ENCODE measurements at places on chromosomes 11 and 22.

- no peak for DNase-seq
These were observed 75.6 kb downstream of the SHANK2 start for GRCh38 chr11:71176812-71177211.

DNA sequence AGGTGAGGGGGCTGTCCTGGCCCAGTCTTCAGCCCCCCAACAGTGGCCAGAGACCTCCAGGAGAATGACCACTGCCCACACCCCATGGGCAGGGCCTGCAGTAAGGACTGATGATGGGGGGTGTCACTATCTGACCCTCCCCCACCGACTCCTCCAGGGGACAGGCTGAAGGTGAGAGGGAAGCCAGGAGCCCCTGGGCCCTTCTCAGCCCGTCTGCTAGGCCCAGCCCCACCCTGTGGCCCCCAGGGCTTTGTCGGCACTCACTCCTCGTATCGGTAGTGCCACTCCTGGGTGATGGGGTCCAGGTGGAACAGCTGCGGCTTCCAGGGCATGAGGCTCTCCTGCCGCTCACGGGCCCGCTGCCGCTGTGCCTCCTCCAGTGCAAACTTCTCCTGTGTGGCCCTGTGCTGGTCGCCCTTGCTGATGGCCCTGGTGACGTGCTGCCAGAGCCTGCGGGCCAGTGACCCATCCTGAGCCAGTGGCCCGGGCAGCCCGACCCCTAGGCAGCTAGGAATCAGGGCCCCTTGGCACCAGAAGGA is 35.4 kb upstream of the CARS1 start:
- DNase-seq, result no peak

- no peak for DNase-seq
These were observed 17.0 kb downstream of the SLC22A12 start for GRCh38 chr11:64608046-64608445.

- DNase-seq, result no peak
These were observed 9.9 kb downstream of the MTMR2 start for GRCh38 chr11:95913830-95914615.

- DNase-seq, result no peak
These were observed 3.0 kb downstream of the ABTB2 start for GRCh38 chr11:34354782-34355181.

- no peak for DNase-seq
These were observed 52.4 kb downstream of the PACSIN2 start for GRCh38 chr22:42962295-42963230.

- no peak for DNase-seq
These were observed 53.8 kb upstream of the DRD2 start for GRCh38 chr11:113528982-113529381.

DNA sequence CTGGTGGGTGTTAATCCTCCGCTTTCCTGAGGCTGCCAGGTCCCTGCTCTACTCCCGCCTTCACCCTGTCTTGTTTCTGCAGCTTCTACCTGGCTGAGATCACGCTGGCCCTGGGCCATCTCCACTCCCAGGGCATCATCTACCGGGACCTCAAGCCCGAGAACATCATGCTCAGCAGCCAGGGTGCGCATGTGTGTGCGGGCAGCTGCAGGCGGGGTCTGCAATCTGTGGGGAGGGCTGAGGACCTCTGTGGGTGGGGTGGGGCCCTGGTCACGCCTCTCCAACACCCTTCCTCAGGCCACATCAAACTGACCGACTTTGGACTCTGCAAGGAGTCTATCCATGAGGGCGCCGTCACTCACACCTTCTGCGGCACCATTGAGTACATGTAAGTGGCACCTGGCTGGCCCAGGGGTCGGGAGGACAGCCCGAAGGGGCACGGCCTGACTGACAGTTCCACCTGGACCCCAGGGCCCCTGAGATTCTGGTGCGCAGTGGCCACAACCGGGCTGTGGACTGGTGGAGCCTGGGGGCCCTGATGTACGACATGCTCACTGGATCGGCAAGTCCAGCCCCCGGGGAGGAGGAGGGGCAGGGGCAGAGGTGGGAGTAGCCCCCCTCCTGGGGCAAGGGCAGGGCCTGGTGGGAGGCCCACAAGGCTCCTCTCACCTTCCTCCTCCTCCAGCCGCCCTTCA is 4.5 kb downstream of the RPS6KB2 start:
- no peak for DNase-seq

DNA sequence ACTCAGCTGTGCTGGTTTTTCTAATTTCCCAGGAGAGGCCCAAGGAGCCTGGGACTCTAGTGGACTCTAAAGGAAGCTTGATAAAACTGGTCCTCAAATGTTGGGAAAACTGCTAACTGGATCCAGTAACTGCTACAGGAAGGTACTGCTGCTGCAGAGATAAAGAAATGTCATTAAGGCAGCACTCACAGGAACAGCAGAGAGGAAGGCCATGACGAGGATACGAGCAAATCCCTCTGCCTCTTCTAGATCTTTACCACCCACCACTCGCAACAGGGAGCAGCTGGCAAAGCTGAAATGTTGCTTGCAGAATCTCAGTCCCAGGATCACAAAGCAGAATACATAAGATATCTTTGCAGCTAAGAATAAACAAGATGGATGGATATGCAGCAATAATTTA is 23.5 kb downstream of the TTC28 start:
- DNase-seq, result no peak

GRCh38 chr11:126224647-126225294 is 13.2 kb downstream of the FAM118B start:
- no peak for DNase-seq

- no peak for DNase-seq
These were observed 41.1 kb downstream of the LIF start for GRCh38 chr22:30205281-30206115.

DNA sequence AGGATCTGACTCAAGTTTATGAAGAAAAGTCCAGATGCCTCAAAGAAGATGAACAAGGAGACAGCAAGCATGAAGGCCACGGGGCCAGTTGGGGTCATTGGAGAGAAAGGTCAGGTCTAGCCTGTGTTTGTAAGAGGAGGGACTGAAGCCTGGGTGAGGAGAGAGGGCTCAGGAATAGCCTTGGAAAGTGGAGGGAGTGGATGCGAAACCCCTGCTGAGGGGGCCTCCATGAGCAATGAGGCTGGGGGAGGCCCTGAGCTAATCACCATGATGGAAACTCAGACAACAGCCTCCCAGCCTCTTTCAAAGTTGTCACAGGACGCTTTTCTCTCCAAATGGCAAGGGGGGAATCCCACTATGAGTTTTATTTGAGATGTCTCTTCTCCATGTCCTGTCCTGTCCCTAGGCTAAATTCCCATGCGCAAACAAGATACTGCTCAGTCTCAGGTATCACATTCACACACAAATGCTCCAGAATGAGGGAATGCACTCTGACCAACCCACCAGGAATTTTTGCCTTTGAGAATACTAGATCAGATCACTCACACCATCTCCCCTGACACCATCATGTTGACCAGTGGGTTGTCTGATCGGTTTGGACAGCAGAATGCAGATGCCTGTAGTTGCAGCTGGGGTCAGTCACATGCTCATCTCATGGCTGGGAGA is 51.3 kb upstream of the TOP3B start:
- no peak for DNase-seq

DNA sequence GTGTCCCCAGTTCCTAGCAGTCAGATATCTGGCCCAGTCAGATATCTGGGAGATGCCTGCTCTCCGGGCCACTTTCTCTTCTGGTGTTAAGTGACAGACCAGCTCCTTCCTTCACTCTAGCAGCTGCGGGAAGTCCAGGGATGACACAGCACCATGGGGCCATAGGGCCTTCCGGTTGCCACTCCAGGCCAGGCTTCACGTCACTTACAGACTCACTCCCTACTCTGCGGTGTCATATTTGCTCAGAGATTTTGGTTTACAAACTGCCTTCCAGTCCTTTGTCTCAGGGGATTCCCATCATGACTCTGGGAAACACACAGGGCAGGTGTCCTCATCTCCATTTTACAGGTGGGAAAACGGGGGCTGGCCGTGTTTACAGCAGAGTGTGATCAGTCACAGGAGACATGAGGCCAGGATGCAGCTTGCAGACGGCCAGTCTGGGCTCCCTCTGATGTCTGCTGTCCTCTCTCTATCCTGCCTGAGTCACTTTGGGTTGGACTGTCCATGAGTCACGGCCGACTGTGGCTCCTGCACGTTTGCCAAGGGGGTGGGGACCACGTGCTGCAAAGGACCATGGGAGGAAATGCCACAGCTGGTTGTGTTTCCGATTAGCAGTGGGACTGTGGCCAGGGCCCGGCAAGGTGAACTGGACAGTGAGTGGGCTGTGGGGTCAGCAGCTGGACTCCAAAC is 8.2 kb upstream of the TBC1D22A start:
- DNase-seq, result peak; percentile 80

DNA sequence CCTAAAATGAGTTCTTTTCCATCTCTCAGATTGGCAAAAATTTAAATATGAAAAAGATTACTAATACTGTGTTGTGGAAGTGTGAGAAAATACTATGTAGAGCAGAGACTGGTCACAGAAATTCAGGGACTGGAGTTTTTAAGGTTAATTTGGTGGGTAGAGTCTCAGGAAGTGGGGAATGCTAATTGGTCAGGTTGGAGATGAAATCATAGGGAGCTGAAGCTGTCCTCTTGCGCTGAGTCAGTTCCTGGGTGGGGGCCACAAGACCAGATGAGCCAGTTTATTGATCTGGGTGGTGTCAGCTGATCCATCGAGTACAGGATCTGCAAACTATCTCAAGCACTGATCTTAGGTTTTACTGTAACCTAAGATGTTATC is 29.4 kb upstream of the TMEM86A start:
- no peak for DNase-seq

GRCh38 chr11:46489656-46490560 is 98.3 kb upstream of the CHRM4 start:
- no peak for DNase-seq

DNA sequence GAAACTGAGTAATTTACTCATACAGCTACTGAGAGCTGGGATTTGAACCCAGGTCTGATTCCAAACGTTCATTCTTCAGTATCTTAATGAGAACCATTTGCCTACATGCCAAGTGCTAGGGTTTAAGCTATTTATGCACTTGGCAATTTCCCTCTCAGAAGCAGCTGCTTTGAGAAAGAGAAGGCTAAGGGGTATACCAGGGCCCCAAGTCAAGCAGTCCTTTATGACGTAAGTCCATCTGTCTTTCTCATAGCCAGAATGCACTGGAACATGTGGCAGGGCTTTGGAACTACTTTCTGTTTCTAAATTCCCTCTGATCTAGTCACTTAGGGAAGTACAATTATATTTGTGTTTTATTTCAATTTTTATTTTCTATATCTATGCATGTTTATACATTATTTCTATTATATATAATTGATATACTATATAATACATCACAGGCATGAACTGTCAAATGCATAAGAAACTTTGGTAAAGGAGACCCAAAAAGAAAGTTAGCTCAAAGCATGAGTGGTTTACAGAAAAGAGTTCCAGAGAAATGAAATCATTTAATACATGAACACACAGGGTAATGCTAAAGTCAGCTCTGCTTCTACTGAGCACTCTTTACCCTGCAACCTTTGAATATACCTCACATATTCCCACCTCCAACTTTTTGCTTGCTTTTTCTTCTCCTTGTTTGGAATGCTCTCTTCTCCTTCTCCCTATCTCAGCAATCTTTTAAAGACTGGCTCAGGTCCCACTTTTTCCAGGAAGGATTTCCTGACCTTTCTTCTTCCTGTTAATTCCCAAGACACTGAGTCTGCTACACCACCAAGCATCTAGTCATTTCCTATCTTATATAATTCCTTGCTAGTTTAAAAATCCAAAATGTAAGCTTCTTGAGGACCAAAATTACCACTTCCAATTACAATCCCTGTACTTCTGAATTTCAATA is 80.5 kb upstream of the GDPD4 start:
- peak; percentile 45 for DNase-seq

DNA sequence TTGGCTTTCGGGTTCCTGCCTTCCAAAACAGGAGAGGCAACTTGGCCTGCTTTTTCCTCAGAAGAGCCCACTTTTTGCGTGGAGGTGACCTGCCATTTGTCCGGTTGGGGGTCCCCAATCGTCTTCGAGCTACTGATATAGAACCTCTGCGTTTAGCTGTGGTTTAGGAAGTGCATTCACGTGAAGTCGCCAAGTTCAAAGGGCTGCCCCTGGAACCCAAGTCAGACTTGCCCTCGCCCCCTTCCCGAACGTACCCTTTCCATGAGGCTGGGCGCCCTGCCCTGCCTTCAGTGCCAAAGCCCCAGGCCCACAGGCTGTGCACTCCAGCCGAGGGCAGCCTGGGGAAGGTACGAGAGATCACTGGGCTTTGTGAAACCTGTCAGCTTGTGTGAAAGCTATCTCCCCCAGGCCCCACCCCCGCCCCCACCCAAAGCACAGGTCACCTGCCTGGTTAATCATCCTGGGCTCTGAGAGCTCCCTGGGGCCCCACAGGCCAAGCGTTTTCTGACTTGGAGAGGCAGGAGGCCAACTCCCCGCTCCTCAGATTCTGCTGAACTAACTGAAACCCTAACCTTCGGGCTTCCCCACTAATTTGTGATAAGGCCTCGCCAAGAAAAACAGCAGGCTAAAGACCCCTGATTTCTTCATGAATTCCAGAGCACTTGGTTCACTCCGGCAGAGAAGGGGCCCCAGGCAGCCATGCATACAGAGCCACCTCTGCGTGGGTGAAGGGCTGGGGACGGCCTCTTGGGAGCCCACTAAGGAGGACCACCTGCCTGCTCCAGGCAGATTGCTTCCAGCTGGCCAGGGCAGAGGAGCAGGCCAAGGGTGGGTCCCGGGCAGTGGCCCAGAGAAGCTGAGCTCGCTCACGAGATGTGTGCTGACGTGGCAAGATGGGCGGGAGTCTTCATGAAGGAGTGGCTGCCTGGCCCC is 25.8 kb upstream of the KCNQ1OT1 start:
- peak; percentile 53 for DNase-seq

DNA sequence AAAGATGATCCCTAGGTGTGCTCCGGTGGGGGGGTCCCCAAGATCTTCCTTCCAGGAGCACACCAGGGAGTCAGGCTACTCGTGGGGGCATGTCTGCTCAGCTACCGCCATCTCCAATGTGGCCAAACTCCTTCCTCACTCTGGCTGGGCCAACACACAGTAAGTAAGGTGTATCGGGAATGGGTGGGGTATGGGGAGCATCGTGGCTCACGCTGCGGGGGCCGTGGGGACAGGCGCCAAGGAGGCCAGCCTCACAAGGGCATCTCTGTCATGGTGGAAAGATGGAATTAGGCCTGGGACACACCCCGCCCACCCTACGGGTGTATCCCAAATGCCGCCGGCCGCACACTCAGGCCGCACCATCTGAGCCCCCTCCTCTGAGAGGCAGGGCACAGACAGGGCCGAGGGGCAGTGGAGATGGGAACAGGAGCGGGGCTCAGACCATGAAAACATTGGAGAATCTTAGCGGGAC is 8.3 kb downstream of the IGF2 start:
- no peak for DNase-seq

GRCh38 chr22:49012712-49013395 is 814.8 kb downstream of the BRD1 start:
- DNase-seq, result no peak
